ENCODE measurements at places on chromosomes 1 and 21. TPM values are rescaled to one million over a fixed set of nuclear protein-coding genes. Genes with fewer than 3 reads are reported as not detected.

DNA sequence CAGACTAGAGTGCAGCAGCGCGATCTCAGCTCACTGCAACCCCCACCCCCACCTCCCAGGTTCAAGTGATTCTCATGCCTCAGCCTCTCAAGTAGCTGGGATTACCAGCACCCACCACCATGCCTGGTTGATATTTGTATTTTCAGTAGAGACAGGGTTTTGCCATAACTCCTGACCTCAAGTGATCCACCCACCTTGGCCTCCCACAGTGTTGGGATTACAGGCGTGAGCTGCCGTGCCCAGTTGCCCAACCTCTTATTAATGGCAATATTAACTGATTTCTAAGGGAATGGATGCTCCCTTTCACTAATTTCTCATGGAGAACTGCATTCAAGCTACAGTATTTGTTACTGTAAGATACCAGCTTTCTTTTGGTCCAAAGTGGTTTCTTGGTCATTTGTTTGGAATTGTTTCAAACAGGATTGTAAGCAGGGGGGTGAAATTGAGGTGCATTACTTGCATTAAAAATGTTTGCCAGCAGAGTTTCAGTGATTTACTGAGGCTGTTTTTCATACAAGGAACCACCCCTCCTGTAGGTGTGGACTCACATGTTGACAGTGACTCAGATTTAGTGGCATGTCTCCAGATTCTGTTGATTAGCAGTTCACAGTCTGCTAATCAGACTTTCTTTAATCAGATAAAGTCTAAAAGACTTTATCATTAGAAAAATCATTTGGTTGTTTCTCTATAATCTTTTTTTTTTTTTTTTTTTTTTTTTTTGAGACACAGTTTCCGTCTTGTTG is 3.9 kb upstream of the TGFBR3 start:
- DNase-seq, result no peak

DNA sequence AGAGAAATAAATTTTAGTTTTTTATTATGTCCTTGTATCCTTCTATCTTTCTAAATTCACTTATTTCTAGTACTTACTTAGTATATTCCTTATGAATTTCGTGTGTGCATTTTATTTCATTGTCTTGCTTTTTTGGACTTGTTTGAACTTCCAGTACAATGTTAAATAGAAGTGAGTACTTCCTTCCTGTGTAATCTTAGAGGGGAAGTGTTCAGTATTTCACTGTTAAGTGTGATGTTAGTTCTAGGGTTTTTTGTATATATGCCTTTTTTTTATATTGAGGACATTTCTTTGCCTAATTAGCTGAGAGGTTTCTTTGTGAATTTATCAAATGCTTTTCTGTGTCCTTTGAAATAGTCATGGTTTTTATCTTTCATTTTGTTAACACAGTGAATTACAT is 10.7 kb downstream of the LYPLAL1 start:
- no peak for DNase-seq

- DNase-seq, result no peak
Measured at GRCh38 chr1:16442265-16442664, 1.7 kb downstream of the NECAP2 start.

GRCh38 chr1:7389906-7390603 is 381.0 kb upstream of the VAMP3 start:
- no peak for DNase-seq

DNA sequence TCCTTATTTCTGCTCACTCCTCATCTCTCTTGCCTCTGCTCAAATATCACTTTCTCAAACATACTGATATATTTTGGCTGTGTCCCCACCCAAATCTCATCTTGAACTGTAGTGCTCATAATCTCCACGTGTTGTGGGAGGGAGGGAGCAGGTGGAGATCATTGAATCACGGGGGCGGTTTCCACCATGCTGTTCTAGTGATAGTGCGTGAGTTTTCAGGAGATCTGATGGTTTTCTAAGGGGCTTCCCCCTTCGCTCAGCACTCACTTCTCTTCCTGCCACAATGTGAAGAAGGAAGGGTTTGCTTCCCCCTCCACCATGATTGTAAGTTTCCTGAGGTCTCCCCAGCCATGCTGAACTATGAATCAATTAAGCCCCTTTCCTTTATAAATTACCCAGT is 26.6 kb downstream of the ZBTB8OS start:
- no peak for DNase-seq

- DNase-seq, result peak; percentile 1
Measured at GRCh38 chr1:217021956-217022355, 298.7 kb upstream of the ESRRG start.

GRCh38 chr1:221689138-221689537 is 52.8 kb downstream of the DUSP10 start:
- no peak for DNase-seq

DNA sequence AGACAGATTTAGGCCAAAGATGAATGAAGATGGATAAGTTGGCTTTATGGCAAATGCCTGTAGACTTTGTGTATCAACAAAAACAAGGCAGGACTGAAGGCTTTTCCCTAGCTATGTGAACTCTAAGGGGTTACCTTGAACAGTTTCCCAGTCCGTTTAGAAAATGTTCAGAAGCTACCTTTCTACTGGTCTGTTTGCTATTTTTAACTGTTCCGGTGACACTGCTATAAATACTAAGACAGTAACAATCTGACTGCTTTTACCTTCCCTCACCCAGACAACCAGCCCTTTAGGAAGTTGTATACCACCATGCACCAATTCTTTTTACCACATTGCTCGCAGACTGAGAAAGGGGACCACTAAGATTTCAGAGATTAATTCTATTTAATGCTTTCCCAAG is 102.2 kb downstream of the PHTF1 start:
- DNase-seq, result peak; percentile 20

GRCh38 chr1:150532860-150533259 is 16.3 kb upstream of the ADAMTSL4 start:
- no peak for DNase-seq

DNA sequence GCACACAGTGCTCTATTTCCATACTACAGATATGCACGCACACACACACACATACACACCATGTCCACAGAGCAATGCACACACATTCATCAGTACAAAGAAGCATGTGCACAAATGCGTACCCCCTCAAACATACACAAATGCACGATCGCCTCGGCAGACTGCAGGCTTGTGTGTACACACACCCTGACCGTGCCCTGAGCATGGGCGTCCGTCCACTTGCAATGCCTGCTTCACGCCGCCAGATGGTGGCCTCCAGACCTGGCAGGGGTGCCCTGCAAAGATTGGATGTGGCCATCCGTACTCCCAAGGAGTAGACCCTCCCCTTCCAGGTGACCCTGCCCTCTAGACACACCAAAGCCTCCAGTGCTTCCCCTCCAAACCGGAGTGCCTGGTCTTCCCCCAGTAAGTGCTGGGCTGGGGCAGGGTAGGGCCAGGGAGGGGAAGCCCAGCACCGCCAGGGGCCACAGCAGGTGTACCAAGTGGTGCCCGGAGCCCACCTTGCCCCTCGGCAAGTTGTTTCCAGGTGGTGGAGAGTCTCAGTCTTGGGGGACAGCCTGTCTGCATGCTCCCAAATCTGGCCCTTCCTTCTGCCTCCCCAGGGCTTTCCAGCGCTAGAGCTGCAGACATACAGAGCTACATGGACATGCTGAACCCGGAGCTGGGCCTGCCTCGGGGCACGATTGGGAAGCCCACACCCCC is 20.6 kb downstream of the ESPN start:
- peak; percentile 49 for DNase-seq

GRCh38 chr1:231636157-231636556 is 9.6 kb downstream of the DISC1 start:
- no peak for DNase-seq

GRCh38 chr1:71304125-71304524 is 223.3 kb upstream of the ZRANB2 start:
- no peak for DNase-seq

Gene FNDC10
- 2.3 TPM for total RNA-seq

Gene TMEM54
- 1.8 TPM for total RNA-seq

Gene RNF207
- 11.9 TPM for total RNA-seq

Gene LAPTM5
- total RNA-seq, result 7.8 TPM

Gene RGS5
- 10.9 TPM for total RNA-seq

Gene NT5C1A
- 1.00 TPM for total RNA-seq

Gene WNT3A
- 0.45 TPM for total RNA-seq

All from cerebellum (tissue), 4 donors.